Progenitor cell of endocrine pancreas (in vitro differentiated cells): ENCODE measurements at places on chromosomes 12 and 14.

DNA sequence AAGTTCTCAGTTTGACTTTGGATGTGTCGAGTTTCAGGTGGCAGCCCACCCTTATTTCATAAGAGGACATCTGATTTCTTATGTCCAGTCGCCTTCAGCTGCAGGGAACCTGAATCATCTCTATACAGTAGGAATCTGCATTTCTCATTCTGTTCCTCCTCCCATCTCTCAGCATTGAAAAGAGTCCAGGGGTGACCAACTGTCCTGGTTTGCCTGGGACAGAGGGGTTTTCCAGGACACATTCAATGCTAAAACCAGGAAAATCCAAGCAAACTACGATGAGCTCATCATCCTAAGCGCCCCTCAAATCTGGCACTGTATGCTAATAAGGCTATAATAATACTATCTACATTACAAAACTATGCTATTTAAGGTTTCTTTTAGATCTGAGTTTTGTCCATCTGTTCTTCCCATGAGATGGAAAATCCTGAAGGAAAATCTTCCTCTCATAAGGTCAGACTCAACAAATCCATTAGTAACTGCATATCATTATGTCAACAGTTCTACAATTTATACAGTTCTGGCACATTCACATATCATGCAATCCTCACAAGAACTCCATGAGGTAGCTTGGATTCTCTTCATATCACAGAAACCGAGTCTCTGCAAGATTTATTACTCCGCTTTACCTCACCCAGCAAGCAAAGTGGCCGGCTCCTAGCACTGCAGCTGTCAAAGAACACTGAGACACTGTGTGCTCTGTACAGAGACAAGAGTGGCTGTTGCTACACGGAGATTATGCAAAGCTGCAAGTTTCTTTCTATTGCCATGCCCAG is 15.6 kb upstream of the CALM1 start:
- H3K27me3 ChIP-seq = no peaks in the 10 kb centered on the region
- peaks cover 16% of the 10 kb centered on the region for H3K4me1 ChIP-seq
- DNase-seq = no peak

- no peak for DNase-seq
- H3K27me3 ChIP-seq = no peaks in the 10 kb centered on the region
- peak overlapping the region; percentile 47 for H3K27ac ChIP-seq
Observed at GRCh38 chr14:89960914-89961313, 5.2 kb downstream of the TDP1 start.

DNA sequence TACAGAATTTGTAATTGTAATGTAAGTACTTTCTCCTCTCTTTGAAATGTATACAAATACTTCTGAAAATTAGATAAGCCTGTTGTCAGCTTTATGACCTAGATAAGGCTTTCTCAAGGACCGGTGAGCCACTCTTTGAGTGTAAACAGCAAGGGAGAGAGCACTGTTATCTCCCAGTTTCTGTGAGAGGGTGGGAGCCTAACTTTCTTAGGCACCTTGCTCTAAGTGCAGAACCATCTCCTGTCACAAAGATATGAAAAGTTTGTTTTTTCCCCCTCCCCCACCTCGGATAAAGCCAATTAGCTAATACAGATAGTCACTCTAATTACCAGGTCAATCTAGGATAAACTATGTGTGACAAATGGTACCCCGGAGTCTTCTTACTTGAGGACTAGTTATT is 35.8 kb downstream of the CAPS2 start:
- DNase-seq = no peak
- H3K27ac ChIP-seq = no peak overlapping the region
- no peaks in the 10 kb centered on the region for H3K36me3 ChIP-seq
- H3K4me1 ChIP-seq = peaks cover 7% of the 10 kb centered on the region
- peaks cover 3% of the 10 kb centered on the region for H3K27me3 ChIP-seq

- no peaks in the 10 kb centered on the region for H3K36me3 ChIP-seq
- H3K4me1 ChIP-seq = no peaks in the 10 kb centered on the region
- no peak overlapping the region for H3K4me3 ChIP-seq
- no peak for DNase-seq
- H3K27me3 ChIP-seq = peaks cover under 1% of the 10 kb centered on the region
Observed at GRCh38 chr14:51972566-51972965, 16.8 kb upstream of the RTRAF start.

DNA sequence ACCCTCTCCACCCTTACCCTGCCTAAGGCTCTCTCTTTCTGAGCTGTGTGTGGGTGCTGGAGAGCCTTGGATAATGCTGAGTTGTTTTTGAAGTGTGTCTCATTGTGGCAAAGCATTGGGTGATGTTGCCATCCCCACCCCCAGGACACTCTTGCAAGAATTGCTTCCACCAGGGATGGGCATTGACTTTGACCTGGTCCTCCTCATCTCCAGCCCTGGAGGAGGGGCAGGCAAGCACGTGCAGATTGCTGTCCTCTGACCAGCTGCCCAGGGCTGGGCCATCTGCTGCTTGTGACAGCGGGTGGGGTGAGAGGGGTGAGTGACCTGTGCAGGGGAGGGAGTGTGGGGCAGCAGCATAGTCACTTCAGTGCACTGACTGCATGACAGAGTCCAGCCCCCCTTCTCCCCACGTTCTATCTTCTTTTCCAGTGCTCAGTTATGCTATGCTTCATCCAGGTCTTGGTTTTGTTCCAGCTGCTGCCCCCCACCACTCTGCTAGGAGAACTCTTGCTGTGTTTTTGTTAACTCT is 26.2 kb downstream of the SUSD6 start:
- peak overlapping the region; percentile 74 for H3K27ac ChIP-seq
- H3K4me1 ChIP-seq = peaks cover 40% of the 10 kb centered on the region
- no peaks in the 10 kb centered on the region for H3K27me3 ChIP-seq
- no peak overlapping the region for H3K4me3 ChIP-seq
- no peak for DNase-seq

- no peak for DNase-seq
- H3K27me3 ChIP-seq = peaks cover 45% of the 10 kb centered on the region
- H3K4me1 ChIP-seq = no peaks in the 10 kb centered on the region
- H3K36me3 ChIP-seq = no peaks in the 10 kb centered on the region
- H3K4me3 ChIP-seq = no peak overlapping the region
Observed at GRCh38 chr12:5034603-5035002, 9.1 kb upstream of the KCNA5 start.

GRCh38 chr14:101561145-101561896 is at the start of gene DIO3:
TSS of gene DIO3 (plus strand) at chr14:101561495.
- peak; percentile 62 for DNase-seq
- H3K36me3 ChIP-seq = peaks cover 4% of the 10 kb centered on the region
- H3K4me1 ChIP-seq = peaks cover 12% of the 10 kb centered on the region
- H3K4me3 ChIP-seq = peak within 1 kb of the TSS; percentile 50
- peaks cover 66% of the 10 kb centered on the region for H3K27me3 ChIP-seq
- H3K27ac ChIP-seq = no peak within 1 kb of the TSS

- DNase-seq = no peak
- H3K4me3 ChIP-seq = no peak overlapping the region
- no peak overlapping the region for H3K27ac ChIP-seq
Observed at GRCh38 chr14:89924268-89924667, 30.3 kb downstream of the EFCAB11 start.

DNA sequence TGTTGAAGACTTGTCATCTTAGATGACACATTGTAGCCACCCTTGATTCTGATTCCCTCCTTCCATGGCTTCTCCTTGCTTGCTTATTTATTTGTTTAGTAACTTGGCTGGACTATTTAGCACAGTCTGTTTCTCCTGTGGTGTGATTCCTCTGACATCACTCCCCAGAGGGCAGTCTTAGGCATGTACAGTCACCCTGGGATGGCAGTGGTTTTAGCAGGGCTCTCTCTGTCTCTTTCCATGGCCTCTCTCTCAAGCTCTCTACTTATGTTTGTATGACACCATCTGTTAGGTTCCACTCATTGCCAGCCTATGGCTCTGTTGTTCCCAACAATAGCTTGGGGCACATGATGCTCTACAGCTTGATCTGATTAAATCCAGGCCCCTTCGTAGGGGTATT is 158.3 kb downstream of the ADGRD1 start:
- peaks cover 1% of the 10 kb centered on the region for H3K36me3 ChIP-seq
- H3K27me3 ChIP-seq = peaks cover 19% of the 10 kb centered on the region
- no peaks in the 10 kb centered on the region for H3K4me1 ChIP-seq

GRCh38 chr12:119176267-119177055 is 2.3 kb upstream of the HSPB8 start:
- H3K27me3 ChIP-seq = peaks cover 3% of the 10 kb centered on the region
- H3K27ac ChIP-seq = peak overlapping the region; percentile 92
- no peak for DNase-seq
- peaks cover 52% of the 10 kb centered on the region for H3K4me1 ChIP-seq
- H3K4me3 ChIP-seq = no peak overlapping the region
- no peaks in the 10 kb centered on the region for H3K36me3 ChIP-seq

DNA sequence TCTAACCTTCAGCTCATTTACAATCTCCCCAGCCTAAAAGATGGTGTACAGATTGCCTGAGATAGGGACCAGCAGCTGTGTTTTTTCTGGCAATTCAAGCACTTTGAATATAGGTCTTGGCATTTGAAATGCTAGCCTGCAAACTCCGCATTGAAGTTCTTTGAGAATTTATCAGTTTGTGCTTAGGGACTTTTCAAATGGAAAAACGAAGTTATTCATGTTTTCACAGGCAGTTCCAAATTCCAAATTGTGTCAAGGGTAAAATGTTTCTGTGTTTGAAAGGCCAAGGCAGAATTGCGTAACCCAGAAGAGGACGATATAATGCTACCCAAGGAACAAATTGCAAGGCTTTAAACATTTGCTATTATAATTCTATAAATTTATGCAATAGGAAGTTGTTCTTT is 168.9 kb upstream of the RASSF8 start:
- no peak overlapping the region for H3K27ac ChIP-seq
- H3K36me3 ChIP-seq = no peaks in the 10 kb centered on the region
- DNase-seq = no peak
- H3K4me3 ChIP-seq = no peak overlapping the region
- no peaks in the 10 kb centered on the region for H3K4me1 ChIP-seq

- H3K27me3 ChIP-seq = no peaks in the 10 kb centered on the region
- no peak overlapping the region for H3K4me3 ChIP-seq
- H3K27ac ChIP-seq = no peak overlapping the region
- H3K36me3 ChIP-seq = peaks cover 2% of the 10 kb centered on the region
- no peak for DNase-seq
- peaks cover 6% of the 10 kb centered on the region for H3K4me1 ChIP-seq
Observed at GRCh38 chr12:16165506-16165905, 112.0 kb downstream of the SLC15A5 start.

GRCh38 chr14:52366796-52367315 is 52.7 kb downstream of the PTGER2 start:
- peaks cover 8% of the 10 kb centered on the region for H3K4me1 ChIP-seq
- no peak overlapping the region for H3K4me3 ChIP-seq

DNA sequence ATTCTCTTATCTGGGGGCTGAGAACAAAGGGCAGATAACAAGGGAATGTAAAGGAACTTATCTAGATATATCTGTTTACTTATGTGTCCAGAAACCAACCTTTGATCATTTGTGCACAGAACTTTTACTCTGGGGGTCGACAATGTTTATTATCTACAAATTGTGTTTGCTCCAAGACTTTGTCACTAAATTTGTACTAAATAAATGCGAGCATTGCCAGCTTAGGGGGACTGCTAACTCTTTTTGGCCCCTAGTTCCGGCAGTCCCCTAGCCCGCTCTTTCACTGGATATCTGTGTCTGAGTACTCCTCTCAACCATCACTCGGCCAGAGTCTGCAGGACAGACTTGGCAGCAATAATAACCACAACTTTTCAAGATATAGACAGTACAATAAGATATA is 88.2 kb downstream of the FSCB start:
- no peak for DNase-seq
- no peak overlapping the region for H3K27ac ChIP-seq
- no peaks in the 10 kb centered on the region for H3K27me3 ChIP-seq
- H3K4me3 ChIP-seq = no peak overlapping the region
- H3K36me3 ChIP-seq = peaks cover 3% of the 10 kb centered on the region

DNA sequence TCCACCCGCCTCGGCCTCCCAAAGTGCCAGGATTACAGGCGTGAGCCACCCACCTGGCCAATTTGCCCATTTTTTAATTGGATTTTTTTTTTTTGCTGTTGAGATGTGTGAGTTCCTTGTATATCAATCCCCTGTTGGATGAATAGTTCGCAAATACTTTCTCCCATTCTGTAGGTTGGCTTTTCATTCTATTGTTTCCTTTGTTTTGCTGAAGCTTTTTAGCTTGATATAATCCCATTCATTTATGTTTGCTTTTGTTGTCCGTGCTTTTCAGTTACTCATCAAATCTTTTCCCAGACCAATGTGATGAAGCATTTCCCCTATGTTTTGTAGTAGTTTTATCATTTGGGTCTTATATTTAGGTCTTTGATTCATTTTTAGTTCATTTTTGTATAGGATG is 36.4 kb downstream of the TRAF3 start:
- no peak overlapping the region for H3K27ac ChIP-seq
- H3K4me1 ChIP-seq = peaks cover 31% of the 10 kb centered on the region
- H3K36me3 ChIP-seq = peaks cover 9% of the 10 kb centered on the region
- H3K4me3 ChIP-seq = no peak overlapping the region
- H3K27me3 ChIP-seq = no peaks in the 10 kb centered on the region

DNA sequence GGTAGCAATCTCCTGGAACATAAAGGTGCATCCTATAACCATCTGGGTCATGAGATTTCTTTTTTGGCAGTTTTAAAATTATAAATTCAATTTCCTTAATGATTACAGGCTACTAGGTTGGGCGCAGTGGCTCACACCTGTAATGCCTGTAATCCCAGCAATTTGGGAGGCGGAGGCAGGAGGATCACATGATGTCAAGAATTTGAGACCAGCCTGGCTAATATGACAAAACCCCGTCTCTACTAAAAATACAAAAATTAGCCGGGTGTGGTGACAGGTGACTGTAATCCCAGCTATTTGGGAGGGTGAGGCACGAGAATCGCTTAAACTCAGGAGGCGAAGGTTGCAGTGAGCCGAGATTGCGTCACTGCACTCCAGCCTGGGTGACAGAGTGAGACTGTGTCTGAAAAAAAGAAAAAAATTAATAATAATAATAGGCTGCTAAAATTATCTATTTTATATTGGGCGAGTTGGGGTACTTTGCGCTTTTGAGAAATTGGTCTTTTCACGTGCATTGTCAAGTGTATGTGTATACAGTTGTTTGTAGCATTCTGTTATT is 17.2 kb upstream of the ARF6 start:
- no peak overlapping the region for H3K4me3 ChIP-seq
- peaks cover 6% of the 10 kb centered on the region for H3K4me1 ChIP-seq
- no peaks in the 10 kb centered on the region for H3K36me3 ChIP-seq
- H3K27me3 ChIP-seq = no peaks in the 10 kb centered on the region

DNA sequence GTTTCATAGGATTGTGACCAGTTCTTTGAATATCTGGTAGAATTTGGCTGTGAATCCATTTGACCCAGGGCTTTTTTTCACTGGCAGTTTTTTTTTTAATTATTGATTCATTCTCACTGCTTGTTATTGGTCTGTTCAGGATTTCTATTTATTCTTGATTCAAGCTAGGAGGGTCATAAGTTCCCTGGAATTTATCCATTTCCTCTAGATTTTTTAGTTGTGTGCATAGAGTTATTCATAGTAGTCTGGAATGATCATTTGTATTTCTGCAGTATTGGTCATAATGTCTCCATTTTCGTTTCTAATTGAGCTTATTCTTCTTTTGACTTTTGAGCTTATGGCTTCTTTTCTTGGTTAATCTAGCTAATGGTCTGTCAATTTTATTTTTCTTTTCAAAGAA is 291.6 kb downstream of the AKAP6 start:
- H3K36me3 ChIP-seq = no peaks in the 10 kb centered on the region
- DNase-seq = no peak
- no peaks in the 10 kb centered on the region for H3K4me1 ChIP-seq
- H3K4me3 ChIP-seq = no peak overlapping the region
- no peak overlapping the region for H3K27ac ChIP-seq
- peaks cover 5% of the 10 kb centered on the region for H3K27me3 ChIP-seq

- no peak overlapping the region for H3K4me3 ChIP-seq
- H3K27me3 ChIP-seq = peaks cover 4% of the 10 kb centered on the region
- DNase-seq = no peak
- peaks cover 12% of the 10 kb centered on the region for H3K4me1 ChIP-seq
- H3K36me3 ChIP-seq = no peaks in the 10 kb centered on the region
Observed at GRCh38 chr14:55540847-55541773, 38.9 kb upstream of the KTN1 start.
